ENCODE measurements at places on chromosomes 16 and 17. TPM values are rescaled to one million over a fixed set of nuclear protein-coding genes. Genes with fewer than 3 reads are reported as not detected.

GRCh38 chr17:8125947-8126490, 2.1 kb upstream of the HES7 start:
- DNase-seq = no peak

KRTAP2-2 gene
- total RNA-seq = not detected

HSPB9 gene
- not detected for total RNA-seq

DNA sequence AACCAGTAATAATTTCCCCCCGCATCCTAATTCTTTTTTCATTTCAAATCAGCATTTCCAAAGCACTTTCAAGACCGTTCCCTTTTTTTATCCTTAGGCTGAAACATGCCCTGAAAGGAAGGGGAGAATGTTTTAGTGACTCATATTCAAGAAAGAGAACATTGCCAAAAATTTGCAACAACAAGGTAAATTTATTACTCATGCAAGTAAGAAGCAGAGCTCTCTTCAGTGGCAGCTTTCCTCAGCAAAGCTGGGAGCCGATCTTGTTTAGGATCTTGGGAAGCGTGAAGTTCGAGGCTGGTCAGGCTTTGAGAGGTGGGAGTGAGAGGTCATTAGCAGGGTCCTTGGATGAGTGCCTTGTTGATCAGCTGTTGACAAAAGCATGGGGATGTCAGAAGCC, 129.5 kb downstream of the PRKCA start:
- DNase-seq = no peak

GRCh38 chr17:65856865-65857264, 295.4 kb upstream of the AXIN2 start:
- no peak for DNase-seq

DNA sequence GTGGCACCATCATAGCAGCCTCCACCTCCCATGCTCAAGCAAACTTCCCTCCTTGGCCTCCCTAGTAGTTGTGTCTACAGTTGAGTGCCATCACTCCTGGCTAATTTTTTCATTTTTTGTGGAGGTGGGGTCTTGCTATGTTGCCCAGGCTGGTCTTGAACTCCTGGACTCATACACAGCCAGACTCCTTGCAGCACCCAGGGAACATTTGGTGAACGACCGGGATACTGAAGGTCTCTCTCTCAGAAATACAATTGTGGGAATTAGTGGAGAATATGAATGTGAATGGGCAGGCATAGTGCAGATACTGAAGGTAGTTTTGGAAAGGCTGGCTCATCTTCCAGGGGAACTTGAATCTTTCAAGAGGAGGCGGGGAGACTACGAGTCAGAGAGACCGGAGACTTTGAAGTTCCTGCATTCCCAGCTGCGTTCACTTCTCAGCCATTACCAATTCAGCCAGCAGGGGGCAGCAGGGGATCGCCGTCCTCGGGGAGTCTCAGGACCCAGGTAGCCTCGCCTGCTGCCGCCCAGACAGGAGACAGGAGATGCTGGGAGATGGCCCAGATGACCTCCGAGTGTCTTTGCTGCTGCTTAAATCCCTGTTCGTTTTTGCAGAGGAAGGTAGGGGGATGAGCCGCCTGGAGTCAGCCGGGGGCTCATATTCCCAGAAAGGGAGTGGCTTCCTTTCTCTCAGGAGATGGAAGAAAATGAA, 68.6 kb downstream of the HAPSTR1 start:
- DNase-seq = peak; percentile 39

CRHR1 gene
- 0.15 TPM for total RNA-seq

DNA sequence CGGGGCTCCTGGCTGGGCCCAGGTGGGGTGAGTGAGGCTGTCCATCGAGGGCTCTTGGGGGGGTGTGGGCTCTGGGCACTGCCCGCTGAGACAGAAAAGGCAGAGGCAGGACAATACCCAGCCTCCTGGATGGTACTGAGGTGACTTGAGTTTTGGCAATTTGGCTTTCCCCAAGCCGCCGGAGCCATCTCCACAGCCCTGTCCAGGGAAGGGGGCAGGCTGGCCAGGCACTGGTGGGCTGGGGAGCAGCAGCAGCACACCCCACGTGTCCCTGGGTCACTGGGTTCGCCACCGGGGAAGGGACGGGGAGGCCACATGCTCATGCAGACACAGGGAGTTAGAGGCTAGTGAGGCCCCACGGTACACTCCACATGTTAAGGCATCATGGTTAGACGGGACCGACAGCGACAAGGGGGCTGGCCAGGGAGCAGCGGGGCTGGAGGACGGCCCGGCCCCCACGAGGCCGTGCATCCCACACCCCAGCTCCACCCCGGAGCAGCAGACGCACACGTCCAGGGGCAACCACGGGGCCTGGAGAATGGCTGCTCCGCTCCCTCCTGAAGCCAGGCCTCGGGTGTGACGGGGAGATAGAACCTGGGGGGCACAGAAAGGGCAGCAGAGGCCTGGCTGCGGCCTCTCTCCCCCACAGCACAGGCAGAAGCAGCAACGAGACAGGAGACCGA, 3.0 kb downstream of the ARHGDIA start:
- DNase-seq = no peak

DNA sequence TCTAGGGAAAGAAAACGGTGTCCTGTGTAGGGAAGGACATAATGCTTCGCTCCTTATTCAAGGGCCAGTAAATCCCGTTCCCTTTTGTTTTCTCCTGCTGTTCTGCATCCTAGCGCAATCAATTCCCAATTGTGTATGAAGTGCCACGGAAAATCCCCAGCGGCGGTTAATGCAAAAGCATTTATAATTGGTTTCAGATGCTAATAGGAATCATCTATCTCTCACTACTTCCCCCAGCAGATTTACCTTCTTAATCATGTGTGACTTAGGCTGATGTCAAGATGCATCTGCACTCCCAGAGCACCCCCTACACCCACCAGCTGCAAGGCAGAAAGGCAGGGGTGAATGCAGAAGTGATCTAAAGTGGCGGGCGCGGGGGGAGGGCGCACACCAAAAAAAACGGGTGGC, 32.7 kb upstream of the SSTR2 start:
- DNase-seq = no peak

DNA sequence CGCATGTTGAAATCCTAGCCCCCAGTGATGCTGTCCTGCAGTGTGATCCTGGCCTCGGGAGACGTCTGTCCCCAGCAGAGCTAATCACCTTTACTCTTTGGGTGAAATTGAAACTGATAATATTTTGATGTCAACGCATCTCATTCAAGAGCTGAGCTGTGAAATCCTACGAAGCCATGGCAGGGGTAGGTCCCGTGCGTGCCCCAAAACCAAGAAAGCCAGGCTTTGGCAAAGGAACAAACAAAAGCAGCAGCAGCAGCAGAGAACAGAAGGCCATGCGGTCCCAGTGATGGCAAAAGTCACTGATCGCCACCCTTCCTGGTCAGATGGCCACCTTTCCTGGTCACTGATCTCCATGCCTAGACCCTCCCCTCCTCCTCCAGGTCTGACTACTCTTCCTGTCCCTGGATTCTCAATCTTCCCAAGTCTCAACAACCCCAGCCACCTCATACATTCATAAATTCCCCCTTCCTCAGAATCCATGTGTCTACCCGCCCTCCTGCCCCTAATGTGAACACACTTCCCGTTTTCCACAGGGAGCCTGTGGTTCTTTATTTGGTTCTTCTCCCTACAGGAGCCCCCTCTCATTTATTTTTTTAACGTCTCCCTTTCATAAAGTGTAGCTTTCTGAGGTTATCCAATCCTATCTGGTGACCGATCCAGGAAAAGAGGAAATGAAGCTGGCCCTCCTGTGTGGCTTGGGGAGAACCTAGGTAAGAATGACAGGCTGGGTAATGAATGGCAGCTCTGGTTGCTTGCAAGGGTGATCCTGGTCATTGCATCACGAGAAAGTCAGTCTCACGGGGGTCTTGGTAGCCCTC, 50.3 kb downstream of the CPPED1 start:
- DNase-seq = no peak

- DNase-seq = no peak
These were observed 113.9 kb upstream of the TBX2 start for GRCh38 chr17:61285526-61286320.

GRCh38 chr16:2462031-2462866, 2.3 kb downstream of the TEDC2 start:
- DNase-seq = no peak

KCTD13 gene
- total RNA-seq = 45.7 TPM

DNA sequence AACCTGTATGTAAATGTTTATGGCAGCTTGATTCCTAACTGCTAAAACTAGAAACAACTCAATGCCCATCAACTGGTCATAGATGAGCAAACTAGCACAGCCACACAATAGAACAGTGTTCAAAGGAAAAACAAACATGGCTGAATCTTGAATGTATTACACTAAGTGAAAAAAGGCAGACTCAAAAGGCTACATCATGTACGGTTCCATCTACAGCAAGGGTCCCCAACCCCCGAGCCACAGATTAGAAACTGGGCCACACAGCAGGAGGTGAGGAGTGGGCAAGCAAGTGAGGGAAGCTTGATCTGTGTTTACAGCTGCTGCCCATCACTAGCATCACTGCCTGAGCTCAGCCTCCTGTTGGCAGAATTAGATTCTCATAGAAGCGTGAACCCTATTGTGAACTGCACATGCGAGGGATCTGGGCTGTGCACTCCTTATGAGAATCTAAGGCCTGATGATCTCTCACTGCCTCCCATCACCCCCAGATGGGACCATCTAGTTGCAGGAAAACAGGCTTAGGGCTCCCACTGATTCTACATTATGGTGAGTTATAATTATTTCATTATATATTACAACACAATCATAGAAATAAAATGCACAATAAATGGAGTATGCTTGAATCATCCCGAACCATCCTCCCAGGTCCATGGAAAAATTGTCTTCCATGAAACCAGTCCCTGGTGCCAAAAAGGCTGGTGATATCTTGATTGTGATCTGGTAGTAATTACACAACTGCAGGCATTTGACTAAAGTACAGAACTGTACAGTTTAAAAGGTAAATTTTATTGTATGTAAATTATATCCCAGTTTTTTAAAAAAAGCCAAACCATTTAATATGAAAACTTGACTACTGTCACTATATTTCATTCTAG, 7.7 kb downstream of the CEP20 start:
- DNase-seq = no peak

All from Panc1 (cell line).